ENCODE measurements at places on chromosomes 2 and 18.

GRCh38 chr18:35581898-35582641 is 530 bp downstream of the GALNT1 start:
- DNase-seq: no peak

DNA sequence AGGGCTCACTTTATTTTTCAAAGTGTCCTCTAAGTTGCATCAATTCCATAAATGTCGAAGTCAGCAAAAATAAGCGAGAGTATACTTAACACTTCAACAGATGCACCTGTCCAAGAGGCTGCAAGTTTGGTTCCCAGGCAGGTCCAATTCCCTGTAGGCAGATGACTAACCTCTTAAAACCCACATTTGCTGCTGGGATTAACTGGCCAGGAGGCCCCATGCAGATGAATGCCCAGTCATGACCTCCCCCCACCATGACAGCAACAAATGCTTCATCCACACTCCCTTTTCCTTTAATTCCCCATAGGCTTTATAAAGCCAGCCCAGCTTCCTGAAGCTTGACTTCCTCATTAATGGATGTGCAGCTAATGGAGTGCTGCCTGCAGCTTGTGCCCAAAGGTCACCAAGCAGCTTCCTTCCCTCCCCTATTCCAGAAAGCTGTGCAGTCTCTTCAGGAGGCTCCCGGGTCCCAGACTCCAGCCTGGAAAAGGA is 35.7 kb downstream of the REEP1 start:
- no peak for DNase-seq

DNA sequence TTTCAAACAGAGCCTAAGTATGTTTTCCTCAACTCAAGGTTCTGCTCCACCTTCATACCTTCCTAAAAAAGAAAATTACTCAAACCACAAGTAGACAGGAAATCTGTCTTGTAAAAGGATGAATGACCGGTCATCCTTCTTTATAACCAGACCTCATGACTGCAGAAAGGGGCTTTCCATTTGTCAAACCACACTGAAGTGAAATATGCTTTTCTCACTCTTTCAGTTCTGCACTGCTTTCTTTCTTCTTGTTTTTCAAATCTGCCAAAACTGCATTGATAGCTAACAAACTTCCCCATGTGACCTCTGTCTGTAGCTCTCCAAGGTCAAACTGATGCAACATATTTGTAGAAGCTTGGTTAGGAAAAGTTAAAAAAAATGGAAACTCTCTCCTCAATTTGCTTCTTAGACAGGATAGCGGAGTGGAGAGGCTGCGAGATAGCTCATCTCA is 308.9 kb upstream of the CCDC68 start:
- no peak for DNase-seq

DNA sequence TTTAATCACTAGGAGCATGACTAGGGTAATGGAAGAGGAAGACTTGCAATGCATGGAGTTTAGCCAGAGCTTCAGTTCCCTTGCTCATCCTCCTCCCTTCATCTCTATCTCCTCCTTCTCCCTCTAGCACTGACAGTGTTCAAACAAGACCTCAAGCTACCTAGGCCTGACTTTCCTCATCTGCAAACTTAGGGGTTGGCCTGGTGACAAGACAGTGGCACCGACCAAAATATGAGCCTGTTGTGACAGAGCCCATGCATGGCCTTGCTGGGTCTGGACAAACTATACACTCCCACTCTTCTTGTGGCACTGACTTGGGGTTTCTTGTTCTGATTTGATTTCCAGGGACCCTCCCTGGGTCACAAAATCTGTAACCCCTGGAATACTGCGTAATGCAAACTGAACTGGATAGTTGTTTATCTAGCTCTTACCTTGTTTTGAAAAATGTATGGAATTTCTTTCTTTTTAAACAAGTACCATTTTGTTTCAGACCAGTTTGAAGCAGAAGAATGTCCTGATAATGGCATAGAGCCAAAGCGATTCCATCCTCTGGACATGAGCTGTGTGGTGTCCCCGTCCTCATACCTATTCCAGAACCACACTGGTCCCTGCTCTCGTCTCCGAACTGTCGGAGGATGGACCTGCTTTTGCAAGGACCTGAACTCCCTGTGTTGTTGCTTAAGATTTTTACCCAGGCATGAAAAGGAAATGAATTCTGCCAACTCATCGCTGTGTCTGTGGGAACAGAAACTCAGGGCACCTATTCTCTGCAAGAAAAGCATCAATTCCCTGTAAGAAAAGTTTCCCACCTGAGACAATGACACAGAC is 33.4 kb upstream of the PPP4R1 start:
- DNase-seq: no peak

GRCh38 chr2:192026059-192026824 is 168.5 kb downstream of the TMEFF2 start:
- no peak for DNase-seq

DNA sequence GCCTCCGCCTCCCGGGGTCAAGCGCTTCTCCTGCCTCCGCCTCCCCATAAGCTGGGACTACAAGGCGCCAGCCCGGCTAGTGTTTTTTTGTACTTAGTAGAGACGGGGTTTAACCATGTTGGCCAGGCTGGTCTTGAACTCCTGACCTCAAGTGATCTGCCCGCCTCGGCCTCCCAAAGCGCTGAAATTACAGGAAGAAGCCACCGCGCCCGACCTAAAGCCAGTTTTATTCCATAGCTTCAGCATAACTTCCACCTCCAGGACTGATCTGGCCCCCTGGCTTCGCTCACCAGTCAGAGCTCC is 783 bp upstream of the TXNL4A start:
- no peak for DNase-seq

DNA sequence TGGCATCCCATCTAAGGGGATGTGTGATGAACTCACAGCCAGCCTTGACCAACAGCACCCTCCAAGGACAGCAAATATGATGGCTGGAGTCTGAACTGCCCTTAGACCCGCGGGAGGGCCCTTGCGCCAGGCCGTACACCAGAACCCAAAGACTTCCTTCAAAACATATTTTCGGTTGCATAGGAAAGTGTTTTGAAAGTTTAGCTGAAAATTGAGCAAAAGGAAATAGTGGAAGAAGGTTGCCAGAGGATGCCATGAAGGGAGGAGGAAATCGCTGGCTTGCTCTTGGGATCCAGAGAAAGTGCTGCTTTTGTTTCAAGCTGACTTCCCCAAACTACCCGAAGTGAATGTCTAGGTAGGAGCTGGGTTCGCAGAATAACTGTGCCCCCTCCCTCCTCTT is 61.3 kb downstream of the IL1R2 start:
- no peak for DNase-seq

- DNase-seq: no peak
Observed at GRCh38 chr2:195363496-195363895, 293.5 kb upstream of the SLC39A10 start.

GRCh38 chr2:48715042-48715899 is 40.3 kb downstream of the LHCGR start:
- no peak for DNase-seq

Measured in activated CD8-positive, alpha-beta memory T cell treated with anti-CD3 and anti-CD28 coated beads for 1 hour (primary cell).